ENCODE measurements at places on chromosomes 4 and X.

GRCh38 chr4:177119691-177120090 lies 190.0 kb upstream of the NEIL3 start:
- DNase-seq = no peak

DNA sequence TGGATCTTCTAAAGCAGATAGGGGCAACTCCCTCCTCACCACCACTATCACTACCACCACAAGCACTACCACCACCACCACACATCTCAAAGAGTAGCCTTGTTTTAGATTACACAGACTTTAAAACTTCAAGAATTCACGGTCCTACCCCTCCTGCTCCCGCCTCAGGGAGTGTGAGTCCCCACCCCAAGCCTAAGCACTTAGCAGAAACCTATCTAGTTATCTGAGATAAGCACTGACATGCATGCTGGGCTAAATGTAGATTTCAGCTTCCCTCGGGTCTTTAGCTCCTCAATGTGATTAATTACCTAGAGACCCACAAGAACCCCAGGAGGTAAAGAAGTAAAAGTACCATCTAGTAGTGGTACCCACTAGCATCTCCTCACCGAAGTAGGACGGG lies 775 bp downstream of the AMOT start:
- DNase-seq = no peak

DNA sequence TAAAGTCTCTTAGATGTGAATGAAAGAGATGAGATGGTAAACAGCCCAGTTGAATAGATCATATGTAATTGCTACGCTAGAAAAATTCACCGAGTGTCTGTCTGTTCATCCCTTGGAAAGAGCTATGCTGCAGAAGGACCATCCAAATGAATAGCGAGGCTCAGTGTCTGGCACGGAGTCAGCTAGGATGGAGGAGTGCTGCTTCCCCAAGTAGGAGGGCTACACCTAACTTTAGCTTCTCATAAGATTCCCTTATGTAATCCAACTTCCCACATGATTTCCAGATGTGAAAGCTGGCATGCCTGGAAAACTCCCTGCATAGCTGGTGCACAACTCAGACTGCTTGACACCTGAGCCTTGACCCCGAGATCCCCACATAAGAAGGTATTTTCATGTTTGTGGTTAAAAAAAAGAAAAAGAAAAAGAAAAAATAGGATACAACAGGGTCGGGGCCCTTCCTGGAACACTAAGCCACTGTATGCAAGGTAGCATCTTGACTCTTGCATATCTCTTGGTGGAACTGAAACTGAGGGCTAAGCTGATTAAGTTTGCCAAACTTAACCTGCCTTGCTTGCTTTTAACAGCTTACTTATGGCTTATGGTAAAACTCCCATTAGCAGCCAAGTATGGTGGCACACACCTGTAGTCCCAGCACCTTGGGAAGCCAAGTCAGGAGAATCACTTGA lies 82.3 kb downstream of the FREM3 start:
- DNase-seq = no peak

- DNase-seq = no peak
Observed at GRCh38 chr4:147492306-147492705, 11.4 kb downstream of the EDNRA start.

- DNase-seq = no peak
Observed at GRCh38 chr4:106486533-106486932, 118.0 kb upstream of the GIMD1 start.

DNA sequence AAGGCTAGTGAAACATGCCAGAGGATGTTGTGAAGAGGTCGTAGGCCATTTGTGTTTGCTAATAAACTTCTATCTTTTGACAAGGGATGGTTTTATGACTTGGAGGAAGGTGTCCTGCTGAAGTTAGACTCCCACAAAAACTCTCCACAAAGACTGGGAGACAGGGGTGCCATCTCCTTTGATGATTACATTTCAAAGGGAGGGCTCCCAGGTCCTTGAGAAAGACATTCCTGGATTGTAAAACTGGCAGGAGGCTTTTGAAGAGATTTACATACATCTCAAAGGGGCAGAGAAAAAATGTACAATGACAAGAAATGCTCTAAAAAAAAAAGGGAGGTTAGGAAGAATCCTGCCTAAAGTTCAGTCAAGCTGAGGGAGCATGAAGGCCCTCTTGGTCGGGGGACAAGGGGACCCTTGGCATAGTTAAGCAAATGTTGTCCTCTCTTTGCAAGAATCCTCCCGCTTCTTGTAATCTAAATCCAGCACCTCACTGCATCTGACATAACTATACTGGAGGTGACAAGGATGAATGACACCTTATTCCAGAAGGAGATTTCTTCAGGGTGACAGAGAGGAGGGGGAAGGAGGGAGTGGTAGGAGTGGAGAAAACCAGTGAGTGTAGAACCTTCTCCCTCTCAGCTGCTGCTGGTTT lies 41.1 kb upstream of the MGST2 start:
- no peak for DNase-seq

GRCh38 chr4:17709763-17710068 lies 71.7 kb downstream of the FAM184B start:
- no peak for DNase-seq
